ENCODE measurements at places on chromosomes 11 and 22.

GRCh38 chr11:77175021-77175842 lies 47.2 kb downstream of the MYO7A start:
- DNase-seq, result no peak

DNA sequence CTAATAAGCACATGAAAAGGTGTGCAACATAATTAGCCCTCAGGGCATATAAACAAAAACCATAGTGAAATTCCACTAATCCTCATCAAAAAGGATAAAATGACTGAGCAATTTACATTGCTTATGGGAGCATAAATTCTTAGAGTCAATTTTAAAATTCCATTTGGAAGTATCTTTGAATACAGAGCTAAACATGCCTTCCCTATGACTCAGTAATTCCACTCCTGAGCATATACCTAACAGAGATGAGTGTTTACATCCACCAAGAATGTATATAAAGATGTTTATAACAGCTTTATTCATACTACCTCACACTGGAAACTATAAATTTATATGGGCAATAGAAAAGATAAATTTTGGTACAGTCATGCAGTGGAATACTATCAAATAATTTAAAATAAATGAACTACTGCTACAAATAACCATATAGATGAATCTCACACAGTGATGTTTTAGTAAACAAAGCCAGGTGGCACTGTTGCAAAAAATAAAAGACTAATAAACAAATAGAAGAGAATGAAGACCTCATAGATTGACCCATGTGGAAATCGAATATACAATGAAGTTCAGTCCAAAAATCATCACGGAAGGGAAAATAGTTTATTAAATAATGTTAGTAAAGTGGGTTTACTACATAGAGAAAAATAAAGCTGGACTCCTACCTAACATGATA lies 8.2 kb upstream of the OR2D2 start:
- DNase-seq, result no peak

- no peak for DNase-seq
Measured at GRCh38 chr11:121790430-121790829, 325.6 kb downstream of the BLID start.

DNA sequence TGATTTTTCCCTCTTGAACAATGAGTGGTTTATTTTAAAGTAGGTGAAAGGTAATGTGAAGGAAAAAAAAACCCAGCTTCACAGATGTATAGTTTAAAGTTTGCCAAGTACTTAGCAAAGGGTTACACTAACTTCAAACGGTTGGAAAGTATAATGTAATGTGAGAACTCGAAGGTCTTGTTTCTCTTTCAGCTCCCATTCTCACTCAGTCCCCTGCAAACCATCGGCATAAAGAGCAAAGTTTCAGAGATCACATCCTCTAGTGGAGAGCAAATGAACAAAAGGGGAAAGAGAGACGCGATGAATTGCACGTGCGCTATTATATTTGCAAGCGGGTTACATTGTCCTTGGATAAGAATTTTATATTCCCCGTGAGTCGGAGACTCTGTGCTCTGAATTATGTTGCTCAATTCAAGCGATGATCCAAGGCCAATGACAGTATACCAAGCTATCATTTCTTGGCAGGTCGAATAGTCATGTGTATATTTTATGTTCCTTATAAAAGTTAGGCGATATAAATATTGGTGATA lies 37.6 kb upstream of the BIRC3 start:
- DNase-seq, result no peak

- DNase-seq, result no peak
Measured at GRCh38 chr22:23240639-23241389, 60.5 kb downstream of the BCR start.

DNA sequence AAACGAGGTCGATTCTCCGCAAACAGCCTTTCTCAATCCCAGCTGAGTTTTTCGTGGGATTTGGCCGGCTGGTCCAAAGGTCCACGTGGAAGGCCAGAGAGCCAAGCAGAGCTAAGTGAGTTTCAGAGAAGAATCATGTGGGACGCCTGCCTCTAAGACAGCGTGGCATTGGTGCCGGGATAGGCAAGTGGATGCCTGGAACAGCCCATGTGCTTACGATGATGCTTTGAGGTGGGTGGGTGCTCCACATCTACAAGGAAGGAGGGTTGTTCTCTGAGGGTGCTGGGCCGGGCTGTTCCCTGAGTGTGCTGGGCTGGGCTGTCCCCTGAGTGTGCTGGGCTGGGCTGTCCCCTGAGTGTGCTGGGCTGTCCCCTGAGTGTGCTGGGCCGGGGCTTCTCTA lies 41.4 kb downstream of the MUC2 start:
- DNase-seq, result no peak

DNA sequence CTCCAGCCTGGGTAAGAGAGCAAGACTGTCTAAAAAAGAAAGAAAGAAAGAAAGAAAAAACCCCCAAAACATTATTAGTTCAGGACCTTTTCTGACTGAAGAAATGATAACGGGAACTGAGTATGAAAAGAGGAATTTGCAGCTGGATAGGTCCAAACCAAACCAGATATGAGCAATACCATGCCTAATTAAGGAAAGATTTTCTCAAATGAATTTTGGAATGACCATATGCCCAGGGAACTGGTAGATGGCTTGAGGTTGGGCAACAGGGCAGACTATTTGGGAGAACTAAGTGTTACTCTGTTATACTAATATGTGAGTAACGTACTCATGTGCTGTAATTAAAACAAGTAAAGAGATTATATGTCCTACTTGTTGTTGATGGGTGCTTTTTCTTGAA lies 186.1 kb downstream of the TMEM135 start:
- no peak for DNase-seq
